Stimulated activated CD8-positive, alpha-beta memory T cell treated with anti-CD3 and anti-CD28 coated beads, Interleukin-15, amount 100 ng/mL, for 48 hours (primary cell): ENCODE measurements at places on chromosomes 5 and 9.

DNA sequence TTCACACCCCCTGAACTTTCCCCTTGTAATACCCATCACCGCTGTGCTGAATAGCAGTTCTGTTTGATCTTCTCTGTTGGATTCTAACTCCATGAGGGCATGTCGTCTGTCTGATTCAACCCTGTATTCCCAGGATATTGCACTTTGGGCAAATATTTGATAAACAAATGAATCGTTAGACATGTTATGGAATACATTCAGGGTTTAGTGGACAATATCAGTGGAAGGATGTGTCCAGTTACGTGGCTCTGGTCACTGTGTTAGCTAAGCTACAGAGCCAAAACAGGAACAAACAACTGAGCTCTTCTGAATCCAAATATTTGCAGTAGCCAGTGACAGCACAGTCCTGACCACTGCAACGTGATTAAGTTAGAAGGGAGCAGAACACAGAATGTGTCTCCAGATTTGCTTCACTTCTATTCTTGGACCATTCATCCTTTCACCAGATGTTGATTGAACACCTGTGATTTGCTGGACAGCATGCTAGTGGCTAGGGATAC lies 13.2 kb downstream of the ANGPTL2 start:
- DNase-seq: no peak

- DNase-seq: no peak
These were observed 42.5 kb upstream of the ROR2 start for GRCh38 chr9:91992461-91993041.

DNA sequence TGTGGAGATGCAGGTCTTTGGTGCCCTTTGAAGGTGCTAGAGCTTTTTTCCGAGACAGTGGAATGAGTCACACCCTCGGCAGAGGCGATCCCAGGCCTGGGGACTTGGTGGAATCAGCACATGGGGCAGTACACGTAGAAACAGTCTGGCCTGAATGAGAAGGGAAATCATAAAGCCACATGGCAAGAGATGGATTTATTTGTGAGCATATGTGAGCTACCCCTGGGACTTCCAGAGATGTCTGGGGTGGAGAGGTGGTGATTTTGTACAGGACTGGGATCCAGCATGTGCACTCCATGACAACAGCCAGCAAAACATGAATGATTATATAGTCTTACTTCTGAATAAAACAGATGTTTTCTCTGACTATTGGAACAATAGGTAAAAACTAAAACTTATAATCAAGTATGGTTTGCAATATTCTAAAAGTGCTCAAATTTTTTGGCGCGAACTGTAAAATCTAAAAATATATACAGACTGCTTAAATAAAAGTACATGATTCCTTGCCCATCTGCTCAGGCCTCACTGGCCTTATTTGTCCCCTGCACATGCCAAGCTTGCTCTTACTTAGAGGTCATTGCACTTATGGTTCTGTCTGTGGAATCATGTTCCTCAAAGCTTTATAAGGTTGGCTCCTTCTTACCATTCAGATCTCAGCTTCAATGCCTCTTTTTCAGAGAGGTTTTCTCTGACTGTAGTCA lies 54.7 kb upstream of the SMARCA2 start:
- no peak for DNase-seq

- no peak for DNase-seq
These were observed 517 bp downstream of the ALDH1A1 start for GRCh38 chr9:72952381-72952690.

DNA sequence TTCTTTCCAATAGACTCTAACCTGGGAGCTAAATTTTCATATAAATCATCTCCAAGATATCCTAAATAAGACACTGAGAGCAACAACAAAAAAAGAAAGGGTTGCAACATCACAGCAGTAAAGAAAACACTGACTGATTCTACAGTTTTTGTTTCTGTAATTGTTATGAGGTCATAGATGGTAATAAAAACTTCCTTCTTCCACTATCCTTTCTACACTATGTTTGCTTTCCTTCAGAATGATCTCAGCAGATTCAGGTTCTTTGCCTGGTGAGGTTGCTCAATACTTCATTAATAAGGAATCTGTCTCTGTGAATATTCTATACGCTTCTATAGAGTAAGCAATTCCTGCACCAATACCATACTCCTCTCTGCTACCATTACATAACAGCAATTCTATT lies 835.6 kb upstream of the GRAMD2B start:
- DNase-seq: no peak

DNA sequence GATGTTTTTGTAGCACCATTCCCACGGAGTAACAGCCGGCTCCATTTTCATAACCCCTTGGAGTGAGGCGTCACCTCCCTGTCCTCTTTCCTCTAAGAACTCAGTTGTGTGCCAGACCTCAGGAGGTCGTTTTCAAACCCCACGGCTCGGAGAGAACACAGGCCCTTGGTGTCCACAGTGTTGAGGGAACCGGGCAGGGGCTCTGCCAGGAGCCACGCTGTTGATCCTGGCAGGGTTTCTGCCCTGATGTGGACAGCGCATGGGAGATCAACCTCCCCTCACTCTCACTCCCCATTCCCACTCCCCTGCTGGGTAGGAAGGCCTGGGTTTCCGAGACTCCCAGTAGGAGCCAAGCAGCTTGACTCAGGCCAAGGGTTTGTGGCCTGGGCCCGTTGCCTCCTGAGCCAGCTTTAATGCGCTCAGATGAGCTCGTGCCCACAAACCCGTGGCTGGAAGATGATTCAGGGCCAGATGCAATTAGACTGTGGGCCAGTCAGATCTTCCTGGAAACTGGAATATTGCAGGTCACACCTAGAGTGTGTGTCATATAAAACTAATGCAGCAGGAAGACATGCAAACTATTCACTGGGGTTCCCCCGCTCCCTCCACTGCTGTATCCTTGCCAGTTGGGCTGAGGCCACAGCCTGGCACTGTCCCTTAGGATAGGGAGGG lies 133.4 kb downstream of the SLC12A2 start:
- DNase-seq: no peak

- DNase-seq: no peak
These were observed 39.8 kb upstream of the DAP start for GRCh38 chr5:10800852-10801251.

DNA sequence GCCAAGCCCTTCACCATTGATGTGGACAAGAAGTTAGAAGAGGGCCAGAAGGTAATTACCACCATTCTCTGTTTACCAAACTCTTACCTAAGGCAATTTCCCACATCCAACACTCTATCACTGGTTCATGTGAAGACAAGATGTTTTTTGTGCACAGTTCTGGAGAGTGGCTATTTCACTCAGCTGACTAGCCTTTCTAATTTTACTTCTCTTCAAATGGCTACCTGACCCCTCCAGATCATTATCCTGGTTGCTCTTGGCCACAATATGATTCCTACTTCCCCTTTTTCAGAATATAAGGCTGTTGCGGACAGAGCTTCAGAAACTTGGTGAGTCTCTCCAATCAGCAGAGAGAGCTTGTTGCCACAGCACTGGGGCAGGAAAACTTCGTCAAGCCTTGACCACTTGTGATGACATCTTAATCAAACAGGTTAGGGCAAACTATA lies 7.1 kb downstream of the KIF20A start:
- no peak for DNase-seq

GRCh38 chr5:158224253-158224652 lies 365.3 kb upstream of the CLINT1 start:
- DNase-seq: no peak

DNA sequence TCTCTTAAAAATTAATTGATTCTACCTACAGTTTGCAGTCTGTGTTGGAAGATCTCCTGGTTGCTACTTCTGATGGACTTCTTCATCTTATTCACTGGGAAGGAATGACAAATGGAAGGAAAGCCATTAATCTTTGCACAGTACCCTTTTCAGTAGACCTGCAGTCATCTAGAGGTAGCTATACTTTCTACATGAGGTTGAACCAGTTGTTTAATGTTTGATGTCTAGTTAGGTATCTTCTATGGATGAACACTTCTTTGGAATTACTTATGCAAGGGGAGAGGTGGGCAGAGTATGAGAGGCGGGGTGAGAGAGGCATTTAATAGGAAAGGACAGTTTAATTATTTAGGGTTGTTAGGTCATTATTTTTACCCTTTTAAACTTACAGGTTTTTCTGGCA lies 91.2 kb downstream of the RIC1 start:
- no peak for DNase-seq

DNA sequence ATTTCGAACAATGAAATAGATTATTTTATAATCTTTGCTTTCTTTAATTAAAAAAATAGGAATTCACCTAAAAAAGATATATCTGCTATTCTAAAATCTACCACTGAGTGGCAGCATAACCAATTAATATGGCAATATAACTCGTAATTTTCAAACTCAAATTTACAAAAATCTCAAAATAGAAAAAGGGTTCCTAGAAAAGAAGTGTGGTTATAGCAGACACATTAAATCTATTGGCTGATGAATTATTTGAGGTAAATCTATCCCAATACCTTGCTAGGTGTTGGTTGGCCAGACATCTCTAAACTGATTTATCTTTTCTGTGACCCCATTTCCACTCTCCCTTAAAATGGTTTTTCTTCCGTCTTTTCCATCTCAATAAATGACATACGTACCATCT lies 30.2 kb upstream of the NRG2 start:
- DNase-seq: no peak

DNA sequence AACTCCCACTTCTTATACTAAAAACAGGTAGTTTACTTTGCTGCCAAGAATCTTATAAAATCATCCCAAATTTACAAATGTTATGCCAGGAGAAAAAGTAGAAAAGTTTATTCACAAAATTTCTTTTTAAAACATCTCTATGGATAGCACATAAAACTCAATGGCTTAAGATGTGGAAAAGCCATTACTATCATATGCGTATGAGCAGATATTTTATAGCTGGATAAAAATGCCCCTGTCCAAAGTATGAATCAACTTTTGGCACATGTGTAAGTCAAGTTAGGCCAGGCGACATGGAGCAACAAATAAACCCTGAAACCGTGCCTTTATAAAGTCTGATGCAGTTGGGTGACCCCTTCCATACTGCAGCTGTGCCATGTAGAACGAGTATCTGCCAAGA lies 38.6 kb upstream of the FBP1 start:
- no peak for DNase-seq

DNA sequence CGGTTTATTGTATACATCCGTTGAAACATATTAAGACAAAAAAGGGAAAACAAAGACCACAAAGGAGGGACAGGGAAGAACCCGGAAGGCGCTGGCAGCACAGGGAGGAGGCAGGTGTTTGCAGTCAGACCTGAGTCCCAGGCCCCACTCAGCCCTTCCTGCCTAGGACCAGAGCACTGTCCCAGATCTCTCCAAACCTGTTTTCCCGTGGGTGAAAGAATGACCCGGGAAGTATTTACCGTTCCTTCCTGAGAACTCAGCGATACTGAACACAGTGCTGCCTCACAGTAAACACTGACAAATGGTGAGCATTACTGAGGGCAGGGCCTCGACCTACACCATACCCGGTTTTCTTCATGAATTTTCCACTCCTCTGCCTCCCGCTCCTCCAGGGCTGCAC lies 1.2 kb downstream of the ABO start:
- DNase-seq: no peak

- DNase-seq: no peak
These were observed 1627.7 kb upstream of the CDH9 start for GRCh38 chr5:28666110-28666509.

GRCh38 chr9:4762886-4763541 lies 22.0 kb upstream of the AK3 start:
- DNase-seq: no peak

DNA sequence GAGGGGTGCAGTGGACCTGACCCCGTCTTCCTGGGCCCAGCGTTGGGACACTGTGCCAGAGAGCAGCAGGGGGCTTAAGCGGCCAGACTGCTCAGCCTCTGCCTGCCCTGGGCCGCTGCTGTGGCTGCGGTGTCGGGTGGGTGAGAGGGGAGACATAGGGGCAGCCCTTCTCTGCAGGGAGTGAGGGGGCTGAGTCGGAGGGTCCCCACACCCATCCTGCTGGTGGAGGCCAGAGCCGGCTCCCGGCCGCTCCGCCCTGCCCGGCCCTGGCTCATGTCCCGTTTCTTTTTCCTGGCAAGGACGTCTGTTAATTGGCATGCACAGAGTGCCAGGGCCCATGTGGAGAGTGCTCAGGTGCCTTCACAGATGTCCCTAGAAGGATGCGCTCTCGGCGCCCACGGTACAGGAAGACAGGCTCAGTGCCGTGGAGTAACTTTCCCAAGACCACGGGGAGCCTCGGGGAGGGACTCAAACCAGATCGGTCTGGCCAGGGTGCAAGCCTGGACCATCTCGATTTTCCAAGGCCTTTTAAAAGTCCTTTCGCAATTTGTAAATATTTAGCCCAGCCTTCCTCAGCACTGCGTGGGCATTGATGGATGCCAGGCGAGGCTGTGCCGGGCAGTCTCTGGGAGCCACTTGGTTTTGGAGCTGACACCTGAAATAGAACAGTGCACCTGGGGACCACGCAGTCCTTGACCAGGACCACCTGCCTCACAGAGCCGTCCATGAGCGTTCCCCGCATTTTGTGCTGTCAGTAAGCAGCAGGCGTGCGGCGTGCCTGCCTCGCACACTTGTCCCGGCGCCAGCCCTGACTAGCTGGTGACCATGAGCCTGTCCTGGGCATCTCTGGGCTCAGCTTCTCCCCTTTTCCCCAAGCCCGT lies 60.9 kb downstream of the RXRA start:
- no peak for DNase-seq

GRCh38 chr5:118692811-118693342 lies 295.5 kb downstream of the DTWD2 start:
- DNase-seq: no peak

DNA sequence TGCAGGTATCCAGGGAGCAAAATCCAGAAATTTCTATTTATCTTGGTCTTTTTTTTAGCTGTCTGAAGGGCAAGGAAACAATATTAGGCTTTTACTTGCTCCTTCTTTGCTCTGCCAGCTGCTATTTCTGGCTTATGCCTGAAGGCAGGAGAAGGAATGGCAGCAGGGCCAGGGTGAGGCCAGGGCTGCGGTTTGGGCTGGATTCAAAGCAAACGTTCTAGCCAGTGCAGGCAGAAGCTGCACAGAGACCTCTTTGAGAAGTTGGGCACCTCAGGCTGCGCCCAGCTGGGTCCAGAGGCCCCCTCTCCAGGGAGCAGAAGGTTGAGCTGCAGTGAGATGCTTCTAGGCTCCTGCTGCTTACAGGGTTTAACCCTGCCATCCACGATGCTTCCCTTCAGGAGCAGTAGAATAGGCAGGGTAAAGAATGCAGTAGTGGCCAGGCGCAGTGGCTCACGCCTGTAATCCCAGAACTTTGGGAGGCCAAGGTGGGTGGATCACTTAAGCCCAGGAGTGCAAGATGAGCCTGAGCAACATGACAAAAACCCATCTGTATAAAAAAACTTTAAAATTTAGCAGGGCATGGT lies 201.2 kb downstream of the ADCY2 start:
- DNase-seq: no peak

DNA sequence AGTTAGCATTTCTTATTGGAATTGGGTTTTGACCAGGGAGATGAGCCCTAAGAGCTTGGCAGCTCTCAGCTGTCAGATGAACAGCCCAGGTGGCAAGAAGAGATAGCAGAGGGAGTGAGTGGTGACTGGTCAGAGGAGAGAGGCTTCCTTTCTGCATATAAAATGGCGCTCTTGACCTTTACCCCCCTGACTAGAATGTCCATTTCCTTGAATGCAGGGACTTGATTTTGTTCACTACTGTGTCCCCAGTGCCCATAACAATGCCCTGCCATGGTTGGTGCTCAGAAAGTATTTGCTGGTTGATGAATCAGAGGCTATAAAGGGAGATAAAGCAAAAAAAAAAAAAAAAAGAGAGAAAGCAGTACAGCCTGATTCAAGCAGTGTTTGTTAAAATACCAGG lies 7.2 kb downstream of the CHMP5 start:
- DNase-seq: no peak

GRCh38 chr5:25387953-25388352 lies 743.2 kb upstream of the CDH10 start:
- no peak for DNase-seq

- DNase-seq: no peak
These were observed 24.4 kb downstream of the WDR36 start for GRCh38 chr5:111116550-111116949.
